RWPE1 (cell line): ENCODE measurements at places on chromosomes 1 and 21.

- no peak for DNase-seq
Observed at GRCh38 chr1:212254853-212255363, 30.3 kb upstream of the PPP2R5A start.

- no peak for DNase-seq
Observed at GRCh38 chr1:182121787-182122186, 60.3 kb upstream of the ZNF648 start.

DNA sequence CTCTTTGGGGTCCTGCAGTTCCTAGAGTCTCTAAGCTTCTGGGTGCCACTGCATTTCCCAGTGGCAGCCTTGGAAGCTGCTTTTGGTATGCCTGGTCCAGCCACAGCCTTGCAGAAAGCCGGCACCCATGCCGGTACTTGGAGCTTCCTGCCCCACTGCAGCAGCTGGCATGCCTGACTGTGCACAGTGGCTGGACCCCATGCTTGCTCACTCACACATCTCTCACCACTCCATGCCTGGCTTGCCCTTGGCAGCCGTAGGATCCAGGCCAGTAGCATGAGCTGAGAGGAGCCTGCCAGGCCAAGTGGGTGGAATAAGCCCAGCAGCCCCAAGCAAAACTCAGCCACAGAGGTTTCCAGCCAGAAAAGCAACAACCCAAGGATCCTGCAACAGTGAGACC lies 20.3 kb upstream of the FNBP1L start:
- DNase-seq = no peak

DNA sequence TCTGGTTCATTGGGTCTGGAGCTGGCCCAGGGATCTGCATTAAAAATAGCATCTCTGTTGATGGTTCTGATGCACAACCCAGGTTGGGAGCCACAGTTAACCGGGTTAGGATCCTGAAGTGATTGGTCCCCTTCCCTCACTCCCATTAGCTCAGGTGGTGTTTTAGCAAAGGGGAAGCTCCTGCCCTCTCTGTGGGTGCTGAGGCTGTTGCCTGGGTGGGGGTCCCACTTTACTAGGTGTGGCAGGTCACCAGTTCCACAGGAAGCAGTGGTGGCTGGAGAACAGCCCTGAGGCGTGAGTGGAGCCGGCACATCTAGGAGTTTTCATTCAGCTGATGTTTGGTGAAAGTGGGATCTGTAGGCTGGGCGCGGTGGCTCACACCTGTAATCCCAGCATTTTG lies 86.5 kb downstream of the MAN1C1 start:
- DNase-seq = no peak

DNA sequence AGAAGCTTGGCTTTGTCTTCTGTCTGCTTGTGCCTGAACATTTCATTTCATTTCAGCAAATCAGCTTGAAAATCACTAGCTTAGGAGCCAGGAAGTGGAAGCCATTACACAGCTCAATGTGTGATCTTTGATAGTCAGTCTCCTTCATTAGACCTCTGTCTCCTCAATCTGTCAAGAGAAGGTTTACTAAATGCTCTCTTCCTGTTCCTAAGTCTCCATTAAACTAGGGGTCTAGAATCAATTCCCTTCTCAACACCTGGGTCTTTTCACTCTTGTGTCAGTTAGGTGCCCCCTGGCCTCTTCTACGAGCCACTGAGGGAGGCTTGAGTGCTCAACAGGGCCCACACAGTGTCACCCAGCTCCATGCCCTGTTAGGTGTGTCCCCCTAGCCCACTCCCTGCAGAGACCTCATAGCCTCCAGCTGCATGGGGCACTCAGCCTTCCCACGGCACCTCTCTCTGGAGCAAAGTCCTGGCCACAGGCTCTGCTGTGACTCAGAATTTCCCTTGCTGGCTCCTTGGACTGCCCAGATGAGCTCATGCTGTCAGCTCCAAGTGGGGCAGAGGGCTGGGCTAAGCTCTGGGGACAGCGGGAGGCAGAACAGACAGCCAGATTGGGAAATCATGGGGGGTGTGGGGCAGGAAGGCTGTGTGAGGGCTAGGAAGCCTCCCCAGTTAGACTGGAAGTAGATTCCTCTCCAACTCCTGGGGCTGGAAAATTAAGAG lies 115.7 kb upstream of the IPO9 start:
- peak; percentile 92 for DNase-seq

DNA sequence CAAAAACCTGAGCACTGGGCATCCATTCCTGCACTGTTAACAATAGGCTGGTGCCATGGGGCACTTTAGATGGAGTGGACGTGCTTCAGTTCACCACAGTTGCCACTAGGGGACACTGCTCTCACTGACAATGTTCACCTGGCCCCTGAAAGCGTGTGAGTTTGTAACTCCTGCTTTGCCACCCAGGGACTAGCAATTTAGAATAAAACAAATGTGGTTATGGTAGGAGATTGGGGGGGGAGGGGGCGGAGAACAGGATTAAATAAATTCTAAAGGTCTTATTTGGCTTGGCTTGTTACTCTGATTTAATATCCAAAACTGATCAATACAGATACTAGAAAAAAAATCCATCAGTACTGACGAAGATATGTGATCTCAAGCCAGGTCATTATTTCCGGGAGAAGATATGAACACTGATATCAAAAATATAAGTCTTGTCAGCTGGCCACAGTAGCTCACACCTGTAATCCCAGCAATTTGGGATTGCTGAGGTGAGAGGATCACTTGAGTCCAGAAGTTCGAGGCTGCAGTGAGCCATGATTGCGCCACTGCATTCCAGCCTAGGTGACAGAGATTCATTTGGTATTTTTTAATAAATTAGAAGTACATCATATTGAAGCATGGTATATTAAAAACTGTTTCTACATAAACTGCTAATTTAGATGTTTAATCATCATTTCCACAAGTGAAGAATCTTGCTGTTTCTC lies 23.2 kb downstream of the INTS7 start:
- peak; percentile 74 for DNase-seq

- DNase-seq = no peak
Observed at GRCh38 chr1:229554886-229555621, 3.5 kb downstream of the ABCB10 start.

DNA sequence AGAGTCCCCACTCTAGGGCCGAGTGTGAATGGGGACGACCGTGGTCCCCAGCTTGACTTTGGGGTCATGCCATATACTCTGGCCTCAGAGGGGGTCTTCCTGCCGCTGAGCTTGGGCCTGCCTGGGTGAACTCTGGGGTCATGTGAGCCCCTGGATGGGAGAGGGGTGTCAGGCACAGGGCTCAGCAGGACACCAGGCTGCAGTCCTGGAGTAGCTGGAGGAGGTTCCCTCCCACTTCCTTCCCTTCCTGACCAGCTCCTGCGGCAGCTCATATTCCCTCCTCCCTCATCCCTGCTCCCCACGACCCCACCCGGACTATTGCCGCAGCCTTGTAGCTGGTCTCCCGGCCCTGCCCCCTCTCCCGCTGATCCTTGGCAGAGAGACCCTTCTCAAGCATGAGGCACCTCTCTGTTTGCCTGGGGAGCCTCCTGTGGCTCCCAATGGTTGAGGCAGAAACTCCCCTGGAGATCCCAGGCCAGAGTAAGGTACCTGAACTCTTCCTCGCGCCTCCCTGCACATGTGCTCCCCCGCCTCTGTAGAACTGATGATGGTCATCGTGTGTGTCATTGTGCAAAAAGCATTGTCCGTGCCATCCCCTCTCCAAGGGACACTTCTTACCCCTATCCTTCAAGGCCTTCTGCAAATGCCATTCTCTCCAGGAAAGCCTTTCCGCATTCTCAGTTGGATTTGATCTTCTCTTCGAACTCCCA lies 1.8 kb downstream of the TNFRSF1B start:
- no peak for DNase-seq

DNA sequence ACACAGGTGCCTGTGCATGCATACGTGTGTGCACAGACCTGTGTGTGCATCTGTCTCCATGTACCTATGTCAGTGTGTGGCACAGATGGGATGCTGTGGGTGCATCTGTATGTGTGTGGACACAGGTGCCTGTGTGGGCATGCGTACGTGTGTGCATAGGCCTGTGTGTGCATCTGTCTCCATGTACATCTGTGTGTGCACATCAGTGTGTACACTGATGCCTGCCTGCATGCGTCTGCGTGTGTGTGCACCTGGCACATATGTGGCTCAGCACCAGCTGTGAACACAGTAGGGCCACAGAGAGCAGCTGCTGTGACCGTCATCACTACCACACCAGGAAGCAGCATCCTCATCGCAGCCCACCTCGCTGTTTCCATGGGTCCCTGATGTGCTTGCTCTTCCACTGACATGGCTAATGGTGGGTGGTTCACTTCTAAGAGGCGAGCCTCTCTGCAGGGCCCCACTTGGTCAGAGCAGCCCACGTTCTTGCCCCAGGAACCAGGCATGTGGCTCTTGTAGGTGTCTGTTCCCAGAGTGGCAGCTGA lies 9.6 kb upstream of the SPATC1L start:
- DNase-seq = no peak

DNA sequence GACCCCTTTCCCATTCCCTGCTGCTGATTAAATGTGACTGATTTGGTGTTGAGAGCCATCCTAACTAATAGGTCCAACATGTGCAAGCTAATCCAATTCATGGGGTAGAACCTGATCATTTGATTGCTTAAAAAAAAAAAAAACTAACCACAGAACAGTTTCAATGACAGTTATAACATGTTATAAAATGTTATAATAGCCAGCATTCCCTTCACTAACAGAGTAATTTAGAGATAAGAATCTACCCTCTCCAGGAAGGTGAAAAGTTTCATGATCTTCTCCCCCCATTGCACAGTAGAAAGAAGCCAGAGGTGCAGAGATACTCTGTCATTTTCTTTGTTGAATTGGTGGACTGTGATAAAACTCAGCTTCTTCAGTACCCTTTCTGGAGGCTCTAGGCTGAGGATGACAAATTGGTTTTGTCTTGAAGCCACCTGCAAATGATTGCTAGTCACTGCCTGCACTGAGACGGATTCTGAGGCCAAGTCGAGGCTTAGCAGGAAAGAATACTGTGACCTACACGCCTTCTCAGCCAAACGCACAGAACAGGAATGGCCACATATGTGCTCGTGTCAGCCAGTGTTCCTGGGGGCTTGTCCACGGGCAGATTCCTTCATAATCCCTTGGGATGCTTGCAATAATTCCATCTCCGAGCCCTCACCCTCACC lies 215.7 kb upstream of the IRF2BP2 start:
- no peak for DNase-seq
